ENCODE measurements at places on chromosomes 11 and 22. TPM values are rescaled to one million over a fixed set of nuclear protein-coding genes. Genes with fewer than 3 reads are reported as not detected.
A peak's percentile ranks its signal among the peaks of the same experiment; 100 is the strongest.

DNA sequence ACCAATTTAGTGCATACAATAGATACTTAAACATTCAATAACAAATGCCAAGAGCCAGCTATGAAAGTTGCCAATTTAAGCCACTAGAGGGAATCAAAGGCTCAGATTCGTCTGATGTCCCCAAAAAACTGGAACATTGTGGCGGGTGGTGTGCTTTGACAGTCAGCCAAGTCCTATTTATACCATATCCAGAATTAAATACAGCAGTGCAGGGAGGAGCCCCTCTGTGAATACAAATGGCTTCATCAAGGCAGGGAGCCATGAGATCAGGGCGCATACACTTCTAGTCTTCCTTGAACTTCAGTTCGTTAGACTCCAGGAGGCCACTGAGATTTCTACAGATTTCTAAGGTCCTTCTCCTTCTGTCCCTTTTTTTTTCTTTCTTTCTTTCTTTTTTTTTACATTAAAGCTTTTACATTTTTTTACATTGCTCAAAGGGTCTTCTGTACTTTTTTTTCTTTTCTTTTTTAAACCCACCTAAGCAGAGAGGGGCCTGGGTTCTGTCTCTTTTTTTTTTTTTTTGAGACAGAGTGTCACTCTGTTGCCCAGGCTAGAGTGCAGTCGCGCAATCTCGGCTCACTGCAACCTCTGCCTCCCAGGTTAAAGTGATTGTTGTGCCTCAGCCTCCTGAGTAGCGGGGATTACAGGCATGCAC is 41.5 kb upstream of the HSPA8 start:
- DNase-seq = no peak

GRCh38 chr11:118915396-118915795 is 10.3 kb downstream of the BCL9L start:
- no peak for DNase-seq

The OR51E2 gene
- not detected for total RNA-seq

The KRTAP5-4 gene
- not detected for total RNA-seq

DNA sequence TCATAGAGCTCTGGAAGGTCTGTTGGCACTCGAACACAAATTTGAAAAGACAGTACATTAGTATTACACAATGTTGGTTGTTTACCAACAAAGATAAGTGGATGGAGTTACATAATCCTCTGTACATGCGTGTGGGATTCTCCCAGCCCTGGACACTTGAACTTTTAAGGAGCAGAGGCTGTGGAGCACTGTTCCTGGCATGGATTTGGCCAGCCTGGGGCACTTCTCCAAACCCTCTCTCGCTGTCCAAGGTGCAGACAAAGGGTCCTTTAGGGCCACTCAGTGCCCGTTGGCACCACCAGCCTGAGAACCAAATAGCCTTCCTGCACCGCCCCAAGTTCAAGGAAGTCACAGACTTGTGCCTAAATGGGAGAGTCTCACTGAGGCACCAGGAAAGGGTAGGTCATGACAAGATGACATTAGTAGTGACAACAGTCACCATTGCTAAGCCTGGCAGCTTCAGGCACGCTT is 1.6 kb upstream of the ANO1 start:
- DNase-seq = no peak

The TTC28 gene
- 13.5 TPM for total RNA-seq

The B3GAT3 gene
- 80.8 TPM for total RNA-seq

DNA sequence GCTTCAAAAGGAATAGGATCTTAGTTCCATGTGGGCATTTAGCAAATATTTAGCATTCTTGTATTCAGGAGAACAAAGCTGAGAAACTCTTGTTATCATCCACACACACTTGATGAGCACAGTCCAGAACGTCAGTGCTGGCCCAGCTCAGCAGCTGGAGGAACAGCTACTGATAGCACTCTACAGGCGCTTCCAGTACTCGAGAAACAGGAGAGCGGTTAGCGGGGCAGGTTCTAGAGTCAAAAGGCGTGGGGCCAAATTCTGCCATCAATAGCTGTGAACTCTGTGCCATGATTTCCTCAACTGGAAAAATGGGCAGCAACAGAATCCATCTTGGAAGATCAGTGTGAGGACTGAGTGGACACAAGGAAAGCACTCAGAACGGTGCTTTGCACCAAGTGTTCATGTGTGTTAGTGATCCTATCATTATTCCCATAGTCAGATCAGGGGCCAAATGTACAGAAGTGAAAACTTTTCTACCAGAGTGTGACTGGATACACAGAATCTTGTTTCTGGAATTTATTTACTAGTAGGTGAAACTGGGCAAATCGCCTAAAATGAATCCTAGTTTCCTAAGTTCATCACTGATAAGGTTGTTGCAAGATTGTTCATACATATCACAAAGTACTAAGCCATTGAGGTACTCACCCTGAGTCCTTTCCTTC is 3.2 kb downstream of the JOSD1 start:
- no peak for DNase-seq

DNA sequence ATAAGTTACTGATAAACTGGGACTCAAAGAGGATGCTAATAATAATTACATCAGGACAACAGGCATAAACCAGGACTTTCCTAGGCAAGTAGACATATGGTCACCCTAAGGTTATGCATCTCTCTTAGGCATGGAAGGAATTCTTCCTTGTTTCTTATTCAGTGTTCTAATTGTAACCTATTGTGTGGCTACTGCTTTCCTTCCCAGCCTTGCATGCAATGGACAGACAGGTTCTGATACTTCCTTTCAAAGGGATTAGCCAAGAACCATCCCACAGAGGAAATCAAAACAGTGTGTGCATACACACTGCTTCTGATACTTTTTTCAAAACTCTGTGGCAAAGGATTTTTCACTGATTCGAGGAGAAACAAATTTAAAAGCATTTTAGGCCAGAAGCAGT is 48.3 kb downstream of the RRAS2 start:
- DNase-seq = no peak

The OR52H1 gene
- total RNA-seq = 0.75 TPM

DNA sequence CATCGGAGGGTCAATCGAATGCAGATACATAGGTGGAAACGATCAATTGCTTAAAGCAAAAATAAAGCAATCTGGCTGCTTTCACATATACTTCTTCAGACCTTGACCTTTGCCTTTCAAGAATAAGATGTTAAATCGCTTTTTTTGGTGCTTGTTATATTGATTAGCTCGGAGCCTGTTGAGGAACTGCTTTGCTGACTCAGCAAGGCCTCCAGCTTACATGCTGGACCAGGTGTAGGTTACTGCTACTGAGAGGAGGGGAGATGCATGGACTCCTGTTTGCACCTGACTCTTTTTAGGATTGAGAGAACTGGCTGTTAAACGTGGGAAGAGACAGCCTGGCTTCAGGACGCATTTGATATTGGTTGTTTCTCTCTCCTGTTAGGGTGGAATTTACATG is 31.3 kb upstream of the NELL1 start:
- no peak for DNase-seq

DNA sequence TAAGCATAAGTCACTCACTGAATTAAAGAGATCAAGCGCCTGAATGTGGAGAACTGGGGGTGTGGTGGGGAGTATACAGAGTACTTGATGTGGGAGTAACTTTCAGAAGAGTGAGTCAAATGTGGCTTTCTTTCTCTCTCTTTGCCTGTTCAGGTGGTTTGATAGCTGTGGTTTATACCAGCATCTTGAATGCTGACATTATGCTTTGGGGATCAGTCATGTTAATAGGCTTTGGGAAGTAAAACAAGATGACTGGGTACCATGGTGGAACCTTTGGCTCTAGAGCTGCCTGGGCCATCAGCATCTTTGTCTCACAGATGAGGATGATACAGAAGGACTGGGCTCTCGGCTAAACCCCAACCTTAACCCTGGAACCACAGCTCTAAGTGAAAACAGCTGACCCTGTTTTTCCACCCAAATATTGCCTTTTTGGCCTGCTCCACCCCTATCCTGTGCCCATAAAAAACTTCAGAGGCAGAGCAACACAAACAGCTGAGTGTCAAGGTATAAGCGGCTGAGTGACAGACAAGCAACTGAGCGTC is 58.2 kb upstream of the GNAZ start:
- DNase-seq = no peak

DNA sequence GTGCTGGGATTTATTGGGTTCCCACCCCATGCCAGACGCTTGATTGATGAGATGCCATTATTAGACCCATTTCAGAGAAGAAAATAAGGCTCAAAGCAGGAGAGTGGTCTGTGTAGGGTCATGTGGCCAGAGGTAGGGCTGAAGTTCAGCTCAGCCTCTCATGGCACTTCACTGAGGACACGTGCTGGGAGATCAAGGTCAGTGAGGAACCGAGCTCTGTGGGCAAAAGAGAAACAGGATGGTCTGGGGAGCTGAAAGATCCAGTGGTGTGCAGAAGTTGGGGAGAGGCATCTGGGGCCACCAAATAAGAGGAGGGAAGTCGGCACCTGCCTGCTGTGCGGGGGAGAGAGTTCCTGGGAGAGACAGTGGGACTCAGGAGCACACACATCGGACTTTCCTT is 19.6 kb downstream of the RHOD start:
- DNase-seq = no peak

The CCDC188 gene
- 0.55 TPM for total RNA-seq

The TTC38 gene
- 39.9 TPM for total RNA-seq

The RBM4B gene
- total RNA-seq = 17.4 TPM

DNA sequence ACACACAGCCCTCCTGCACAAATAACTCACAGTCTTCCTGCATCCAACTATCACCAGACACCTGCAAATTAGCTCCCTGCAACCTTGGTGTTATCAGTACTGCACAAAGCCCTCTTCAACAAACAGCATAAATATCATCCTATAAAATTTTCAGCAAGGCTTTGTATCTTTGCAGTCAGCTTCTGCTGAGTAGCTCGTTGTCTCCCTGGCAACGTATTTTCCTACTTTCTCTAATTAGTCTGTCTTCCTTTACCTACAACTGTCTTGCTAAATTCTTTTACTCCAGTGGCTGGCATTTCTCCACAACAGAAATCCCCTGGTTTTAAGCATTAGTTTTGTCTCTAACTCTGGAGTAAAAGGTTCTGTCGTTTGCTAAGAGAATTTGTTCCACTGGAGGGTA is 3.9 kb downstream of the OR8D4 start:
- DNase-seq = no peak

The PGAP2 gene
- total RNA-seq = 20.3 TPM

- no peak for DNase-seq
Measured at GRCh38 chr22:24001314-24001713, 3.9 kb downstream of the GSTT4 start.

DNA sequence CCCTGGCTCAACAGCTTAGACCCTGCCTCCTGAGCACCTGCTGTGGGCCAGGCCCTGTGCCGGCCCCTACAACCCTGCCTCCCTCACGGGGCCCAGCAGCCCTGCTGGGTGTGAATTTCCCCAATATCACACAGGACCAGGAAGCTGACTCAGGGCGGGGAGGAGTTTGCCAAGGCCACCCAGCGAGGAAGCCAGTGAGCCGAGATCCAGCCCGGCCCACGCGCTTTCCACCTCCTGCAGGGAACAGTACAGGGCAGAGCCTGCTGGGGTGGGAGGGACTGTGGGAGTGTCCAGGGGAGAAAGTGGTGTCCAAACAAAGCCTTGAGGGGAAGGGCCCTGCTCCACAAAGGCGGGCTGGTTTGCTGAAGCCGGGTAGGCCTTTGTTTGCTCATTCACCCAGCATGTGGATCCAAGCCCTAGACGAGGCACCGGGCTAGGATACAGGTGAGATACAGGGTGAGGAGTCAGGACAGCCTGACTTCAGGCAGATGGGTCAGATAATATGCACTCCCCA is 26.8 kb downstream of the RPL3 start:
- DNase-seq = peak; percentile 92

The JHY gene
- 3.6 TPM for total RNA-seq

DNA sequence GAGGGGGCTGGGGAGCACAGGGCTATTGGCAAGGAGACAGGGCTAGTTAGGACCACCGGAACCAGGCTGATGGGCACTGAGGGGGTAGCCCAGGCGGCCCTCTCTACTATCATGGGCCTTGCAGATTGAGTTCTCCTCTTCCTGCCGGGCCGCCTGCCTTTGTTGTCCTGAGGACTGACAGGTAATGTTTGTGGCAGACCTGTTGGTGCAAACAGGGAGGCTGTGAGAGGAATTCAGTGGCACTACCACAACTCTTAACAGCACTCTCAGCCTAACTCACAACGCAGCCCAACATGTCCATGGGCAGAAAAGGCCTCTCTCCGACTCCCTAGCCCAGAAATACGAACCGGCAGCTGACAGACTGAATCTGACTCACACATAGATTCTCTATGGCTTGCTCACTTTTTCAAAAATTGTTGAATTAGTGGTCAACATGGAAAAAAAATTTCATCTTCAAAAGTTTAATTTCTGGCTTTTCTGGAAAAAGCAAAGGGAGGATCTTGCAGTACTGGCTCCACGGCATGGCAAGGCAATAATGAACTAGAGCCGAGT is 11.4 kb downstream of the KCNJ5 start:
- no peak for DNase-seq

The LARGE2 gene
- total RNA-seq = 11.2 TPM

GRCh38 chr11:125223901-125224361 is 59.4 kb downstream of the PKNOX2 start:
- no peak for DNase-seq

- no peak for DNase-seq
Measured at GRCh38 chr11:77661670-77662069, 24.1 kb upstream of the CLNS1A start.

GRCh38 chr11:86421946-86422345 is 47.3 kb downstream of the CCDC81 start:
- no peak for DNase-seq

The TMEM86A gene
- 3.1 TPM for total RNA-seq

DNA sequence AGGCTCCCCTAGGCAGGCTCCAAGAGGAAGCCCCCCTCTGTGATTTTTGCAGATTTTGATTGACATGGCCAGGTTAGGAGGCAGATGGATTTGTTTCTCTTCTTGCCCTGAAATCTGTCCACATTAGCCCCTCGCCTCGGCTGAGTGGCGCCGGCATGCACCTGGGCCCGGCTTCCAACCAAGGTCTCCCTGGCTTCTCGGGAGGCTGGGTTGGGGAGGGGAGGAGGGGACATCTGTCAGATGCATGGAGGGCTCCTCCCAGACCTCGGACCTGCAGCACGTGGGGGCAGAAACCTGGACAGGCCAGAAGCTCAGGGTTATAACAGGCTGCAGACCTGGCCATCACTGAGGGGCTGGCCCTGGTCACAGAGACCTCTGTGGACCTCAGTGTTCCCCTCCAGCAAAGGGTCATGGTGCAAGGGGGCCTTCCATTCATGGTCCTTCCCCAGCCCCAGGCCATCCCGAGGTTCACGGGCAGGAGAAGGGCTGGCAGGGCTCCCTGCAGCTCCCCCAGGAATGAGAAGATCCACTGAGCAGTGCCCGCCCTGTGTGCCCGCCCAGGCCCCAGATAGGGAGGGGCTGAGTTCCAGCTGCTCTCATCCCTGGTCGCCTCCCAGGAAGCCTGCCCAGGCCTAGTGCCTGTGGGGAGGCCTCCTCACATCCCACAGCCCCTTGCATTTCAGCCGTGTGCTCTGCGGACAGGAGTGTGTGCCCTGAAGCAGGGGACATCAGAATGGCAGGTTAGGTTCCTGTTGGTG is 747.8 kb downstream of the BRD1 start:
- DNase-seq = no peak

The KRTAP5-8 gene
- not detected for total RNA-seq

The SLC37A2 gene
- 1.8 TPM for total RNA-seq

DNA sequence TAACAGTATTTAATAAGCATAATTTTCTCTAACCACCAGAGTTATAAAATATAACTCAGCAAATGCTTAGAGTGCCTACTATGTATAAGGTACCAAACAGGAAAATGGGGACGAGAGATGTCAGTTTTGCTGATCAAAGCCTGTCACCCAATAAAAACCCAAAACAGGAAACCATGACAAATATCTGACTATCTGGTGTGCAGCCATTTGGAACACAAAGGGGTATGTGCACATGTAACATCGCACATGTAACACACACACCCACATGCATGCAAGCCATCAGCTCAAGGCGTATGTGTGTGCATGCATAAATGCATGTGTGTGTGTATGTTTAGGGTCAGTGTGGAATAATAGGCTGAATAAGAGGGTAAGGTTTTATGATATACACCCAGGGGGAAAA is 64.2 kb downstream of the PRR5L start:
- no peak for DNase-seq

The LMO2 gene
- total RNA-seq = 2.5 TPM

All from kidney epithelial cell (primary cell).